ENCODE measurements at places on chromosomes 6 and 20.
A peak's percentile ranks its signal among the peaks of the same experiment; 100 is the strongest.

DNA sequence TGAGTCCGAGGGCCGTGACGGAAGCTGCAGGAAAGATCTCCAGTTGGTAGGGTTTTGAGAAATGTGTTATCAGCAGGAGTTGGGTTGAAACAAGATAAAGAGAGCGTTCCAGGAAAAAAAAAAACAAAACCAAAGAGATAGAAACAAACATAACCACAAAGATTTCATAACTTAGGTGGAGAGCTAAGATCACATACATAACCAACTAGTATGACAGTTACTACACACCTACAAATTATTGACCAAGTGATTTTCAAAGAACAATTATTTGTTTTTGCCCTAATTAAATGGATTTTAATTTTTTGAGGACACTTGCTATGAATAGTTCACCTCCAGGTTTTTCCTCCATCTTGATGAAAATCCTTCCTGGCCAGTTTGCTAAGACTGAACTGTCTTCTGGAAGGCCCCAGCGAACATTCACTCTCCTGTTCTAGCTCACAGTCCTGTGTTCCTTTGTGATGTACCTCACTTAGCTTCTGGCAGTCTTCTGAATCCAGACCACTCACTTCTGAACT lies 69.4 kb downstream of the SNX9 start:
- no peak for DNase-seq

- DNase-seq, result peak; percentile 59
Measured at GRCh38 chr20:59825944-59826759, 107.3 kb downstream of the SYCP2 start.

- no peak for DNase-seq
Measured at GRCh38 chr6:136611746-136612145, 61.5 kb upstream of the MAP7 start.

- no peak for DNase-seq
Measured at GRCh38 chr6:9957215-9957759, 457.6 kb downstream of the TFAP2A start.

GRCh38 chr6:7243179-7243981 lies 69.6 kb downstream of the SSR1 start:
- peak; percentile 55 for DNase-seq

DNA sequence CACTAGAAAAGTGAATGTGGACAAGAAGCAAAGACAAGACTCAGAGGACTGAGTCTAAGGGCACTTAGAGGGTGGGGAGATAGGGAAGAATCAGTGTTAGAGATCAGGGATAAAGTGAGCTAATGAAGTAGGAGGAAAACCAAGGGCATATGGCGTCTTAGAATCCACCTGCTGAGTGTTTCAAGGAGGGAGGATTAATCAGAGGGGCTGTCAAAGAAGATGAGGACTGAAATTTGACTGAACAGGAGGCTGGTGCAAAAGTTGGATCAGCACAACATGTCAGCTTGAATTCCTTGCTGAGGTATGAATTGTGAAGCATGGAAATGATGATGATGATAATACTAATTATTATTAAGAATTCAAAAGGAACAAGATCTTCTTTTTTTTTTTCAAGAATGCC lies 39.4 kb downstream of the PLCB4 start:
- DNase-seq, result no peak

DNA sequence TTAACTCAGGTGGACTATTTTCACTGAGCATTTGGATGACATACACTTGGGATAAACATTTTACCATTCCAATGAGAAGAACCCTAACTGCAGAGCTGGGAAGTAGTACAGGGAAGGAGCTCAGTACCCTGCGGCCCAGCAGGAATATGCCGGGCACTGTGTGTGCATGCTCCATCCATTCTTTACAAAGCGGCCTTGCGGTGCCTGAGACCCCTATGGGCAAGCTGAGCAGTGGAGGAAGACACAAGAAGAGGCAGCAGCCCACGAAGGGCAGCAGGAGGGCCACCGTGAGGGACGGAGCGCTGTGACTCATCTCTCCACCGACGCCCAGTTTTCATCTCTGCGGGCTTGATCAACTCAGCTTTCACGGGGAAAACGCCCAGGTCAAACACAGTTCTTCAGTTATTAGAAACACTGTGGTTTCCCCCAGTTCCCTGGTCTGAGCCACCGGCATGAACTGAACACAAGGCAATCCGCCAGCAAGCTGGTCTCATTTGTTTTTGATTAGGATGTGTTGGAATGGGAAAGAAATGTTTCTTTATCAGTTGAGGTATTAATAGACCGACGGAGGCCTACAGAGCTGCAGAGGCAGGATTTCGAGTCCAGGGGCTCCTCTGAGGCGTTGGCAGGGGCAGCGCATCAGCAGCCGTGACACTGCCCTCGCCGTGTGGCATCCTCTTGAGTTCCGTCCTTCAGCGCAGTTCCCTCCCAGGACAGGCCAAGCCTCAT lies 44.9 kb downstream of the IRF4 start:
- no peak for DNase-seq

DNA sequence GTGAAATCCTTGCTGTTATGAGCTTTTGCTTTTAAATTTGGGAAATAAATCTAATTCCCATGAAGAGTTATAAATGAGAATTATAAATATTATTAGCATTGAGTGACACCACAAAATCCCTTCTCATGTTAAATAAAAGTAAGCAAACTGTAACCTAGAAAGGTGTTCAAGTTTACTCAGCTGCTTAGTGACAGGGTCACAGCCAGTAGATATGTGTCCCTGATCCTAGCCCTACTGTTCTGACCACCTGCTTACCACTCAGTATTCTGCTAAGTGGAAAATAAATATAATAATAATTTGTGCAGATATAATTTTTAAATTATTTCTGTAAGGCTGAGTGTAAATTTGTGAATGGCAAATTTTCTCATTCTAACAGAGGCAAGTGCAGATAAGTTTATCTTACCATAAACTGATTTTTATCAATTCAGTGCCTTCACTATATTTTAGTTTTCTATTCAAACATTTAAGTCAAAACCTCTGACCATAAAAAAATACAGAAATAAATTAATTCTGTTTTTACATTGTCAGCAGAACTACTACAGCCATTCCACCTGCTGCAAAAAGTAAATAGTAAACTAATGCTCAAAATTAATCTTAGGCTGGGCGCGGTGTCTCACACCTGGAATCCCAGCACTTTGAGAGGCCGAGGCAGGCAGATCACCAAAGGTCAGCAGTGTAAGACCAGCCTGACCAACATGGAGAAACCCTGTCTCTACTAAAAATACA lies 118.2 kb downstream of the TENT5A start:
- DNase-seq, result no peak

GRCh38 chr6:119612911-119613381 lies 263.4 kb upstream of the MAN1A1 start:
- no peak for DNase-seq

- no peak for DNase-seq
Measured at GRCh38 chr20:64242797-64243475, 12.6 kb upstream of the PCMTD2 start.

GRCh38 chr6:15930207-15930606 lies 198.7 kb upstream of the MYLIP start:
- no peak for DNase-seq

DNA sequence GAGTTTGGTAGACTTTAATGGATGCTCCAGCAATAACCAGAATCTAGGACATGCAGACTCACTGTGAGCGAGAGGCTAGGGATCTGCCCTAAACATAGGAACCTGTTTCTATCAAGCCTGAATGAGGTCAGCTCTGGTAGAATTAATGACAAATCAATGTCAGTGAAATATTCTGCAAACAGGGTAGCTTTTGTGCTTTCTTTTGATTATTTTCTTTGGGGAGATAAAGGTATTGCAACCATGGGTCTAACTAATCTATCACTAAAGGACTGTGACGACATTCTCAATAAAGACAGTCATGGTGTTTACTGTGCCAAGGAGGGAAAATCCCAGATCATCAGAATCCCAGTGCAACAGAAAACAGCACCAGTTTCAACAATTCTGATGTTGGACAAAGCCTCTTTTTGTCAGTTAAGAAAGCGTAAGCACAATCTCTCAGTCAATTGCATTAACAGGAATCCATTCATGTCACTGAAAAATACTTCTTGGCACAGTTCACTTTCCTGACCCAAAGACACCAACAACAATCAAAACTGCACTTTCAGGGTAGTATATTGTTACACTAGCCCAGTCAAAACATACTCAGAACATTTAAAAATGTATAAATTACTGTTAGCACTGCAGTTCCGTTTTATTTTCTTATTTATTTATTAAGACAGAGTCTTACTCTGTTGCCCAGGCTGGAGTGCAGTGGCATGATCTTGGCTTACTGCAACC lies 36.8 kb upstream of the SMIM29 start:
- no peak for DNase-seq

DNA sequence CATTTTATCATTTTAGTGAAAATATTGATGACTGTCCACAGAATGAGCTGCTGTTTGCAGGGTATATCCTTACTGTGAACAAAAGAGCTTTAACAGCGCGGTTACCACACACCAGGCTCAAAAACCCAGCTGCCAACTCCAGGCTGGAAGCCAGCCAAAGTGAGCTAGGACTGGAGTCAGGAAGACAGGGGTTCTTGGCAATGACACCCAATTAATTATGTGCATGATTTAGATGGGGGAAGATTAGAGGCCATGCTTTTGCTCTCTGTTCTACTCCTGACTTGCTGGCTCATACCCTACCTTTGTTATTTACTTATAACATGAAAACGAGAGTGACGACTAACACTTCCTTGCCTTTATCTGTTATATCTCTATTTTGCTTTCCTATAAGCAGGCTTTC lies 128.9 kb upstream of the SHLD1 start:
- DNase-seq, result peak; percentile 42

DNA sequence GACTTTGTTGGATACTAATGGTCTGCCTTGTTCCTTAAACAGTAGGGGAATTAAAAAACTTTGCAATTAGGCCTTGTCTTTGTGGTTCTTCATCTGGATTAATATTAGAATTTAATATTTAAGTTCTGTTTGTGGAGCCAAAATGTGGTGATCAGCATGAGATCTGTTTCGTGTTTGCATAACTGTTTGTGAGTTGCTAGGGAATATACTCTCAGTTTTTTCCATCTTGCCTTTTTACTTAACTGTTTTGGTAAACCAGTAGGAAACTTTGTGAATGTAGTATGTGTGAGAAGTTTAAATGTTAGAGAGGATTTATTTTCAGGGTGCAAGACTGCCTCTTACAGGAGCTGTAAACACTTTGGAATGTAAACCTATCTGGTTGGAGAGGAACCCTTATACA lies 35.6 kb downstream of the LRRC1 start:
- DNase-seq, result no peak

GRCh38 chr6:13841936-13842335 lies 27.6 kb upstream of the MCUR1 start:
- DNase-seq, result no peak

- no peak for DNase-seq
Measured at GRCh38 chr6:154266560-154267099, 90.0 kb downstream of the IPCEF1 start.

- DNase-seq, result no peak
Measured at GRCh38 chr6:15431762-15432483, 186.1 kb downstream of the JARID2 start.

GRCh38 chr6:168272415-168273325 lies 46.9 kb downstream of the DACT2 start:
- no peak for DNase-seq

- DNase-seq, result no peak
Measured at GRCh38 chr6:60754879-60755278, 1531.1 kb downstream of the KHDRBS2 start.

DNA sequence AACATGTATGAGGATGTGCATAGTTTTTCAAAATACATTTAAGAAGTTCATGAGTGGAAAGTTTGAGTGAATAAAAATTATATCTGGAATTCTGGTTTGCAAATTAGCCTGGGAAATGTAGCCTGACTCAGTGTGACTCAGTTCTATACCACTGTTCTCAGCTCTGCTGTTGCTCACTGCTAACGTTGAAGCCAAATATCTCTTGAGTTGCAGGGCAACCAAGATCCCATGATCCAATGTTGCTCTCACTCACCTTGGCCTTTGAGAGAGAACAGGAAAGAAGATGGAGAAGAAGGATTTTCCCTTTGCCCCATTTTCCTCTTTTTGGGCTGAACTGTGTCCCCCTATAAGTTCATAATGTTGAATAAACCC lies 28.9 kb downstream of the PSMB9 start:
- no peak for DNase-seq

- DNase-seq, result no peak
Measured at GRCh38 chr6:1670711-1671462, 61.2 kb downstream of the FOXC1 start.

GRCh38 chr6:45746046-45746445 lies 269.6 kb downstream of the CLIC5 start:
- DNase-seq, result no peak

GRCh38 chr6:56984361-56984760 lies 29.5 kb downstream of the BEND6 start:
- DNase-seq, result no peak

DNA sequence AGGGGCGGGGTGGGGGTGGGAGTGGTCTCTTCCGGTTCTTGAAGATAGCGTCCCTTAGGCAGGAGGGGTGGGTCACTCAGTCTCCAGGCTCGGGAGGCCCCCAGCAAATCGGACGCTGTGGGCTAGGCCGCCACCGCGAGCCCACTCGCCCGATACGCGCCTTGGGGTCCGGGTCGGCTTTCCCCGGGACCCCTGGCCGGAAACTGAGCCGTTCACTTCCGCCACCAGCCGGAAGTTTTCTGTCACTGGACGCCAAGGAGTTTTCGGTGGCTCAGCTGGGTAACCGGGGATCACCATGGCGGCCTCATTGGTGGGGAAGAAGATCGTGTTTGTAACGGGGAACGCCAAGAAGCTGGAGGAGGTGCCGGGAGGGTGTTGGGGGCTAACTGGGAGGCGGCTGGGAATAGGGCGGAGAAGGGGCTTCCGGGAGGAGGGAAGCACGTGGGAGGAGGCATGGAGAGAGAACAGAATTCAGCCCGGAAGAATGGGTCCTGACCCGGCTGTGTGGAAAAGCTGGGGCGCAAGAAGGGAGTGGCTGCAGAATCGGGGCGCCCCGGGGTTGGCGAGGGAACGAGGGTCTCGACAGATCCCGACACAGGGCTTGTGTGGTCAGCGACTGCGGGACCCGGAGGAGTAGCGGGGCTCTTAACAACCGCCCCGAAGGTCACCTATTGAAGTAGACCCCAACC lies at the start of gene ITPA:
ITPA (plus strand) TSS at position 242 of the 689 bp plus-strand sequence; CDS start at position 296, 54 bp downstream.
- peak; percentile 71 for DNase-seq

- no peak for DNase-seq
Measured at GRCh38 chr6:159282421-159282820, 113.2 kb downstream of the FNDC1 start.

GRCh38 chr20:31522731-31523130 lies 8.5 kb downstream of the HM13 start:
- DNase-seq, result no peak

- peak; percentile 77 for DNase-seq
Measured at GRCh38 chr20:51487565-51488268, 54.8 kb downstream of the NFATC2 start.

DNA sequence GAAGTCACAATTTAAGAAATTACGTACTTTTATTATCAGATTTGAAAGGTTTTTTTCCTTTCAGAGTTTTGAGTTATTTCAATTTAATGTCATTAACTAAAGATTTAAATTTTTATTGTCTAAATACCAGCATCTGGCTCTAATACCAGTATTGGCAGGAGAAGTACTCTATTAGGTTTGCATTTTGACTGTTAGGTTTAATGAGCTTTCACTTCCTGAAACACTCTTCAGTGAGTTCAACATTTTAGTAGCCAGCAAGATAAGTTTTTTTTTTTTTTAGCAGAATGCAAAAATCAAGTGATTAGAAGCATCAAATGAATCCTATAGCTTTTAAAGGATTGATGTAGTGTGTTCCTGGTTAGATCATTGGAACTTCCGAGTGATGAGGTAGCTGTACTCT lies 34.0 kb upstream of the SCGN start:
- DNase-seq, result no peak
